ENCODE measurements at places on chromosomes 5 and 9.

- no peak for DNase-seq
Measured at GRCh38 chr5:8749556-8749955, 796.3 kb downstream of the SEMA5A start.

DNA sequence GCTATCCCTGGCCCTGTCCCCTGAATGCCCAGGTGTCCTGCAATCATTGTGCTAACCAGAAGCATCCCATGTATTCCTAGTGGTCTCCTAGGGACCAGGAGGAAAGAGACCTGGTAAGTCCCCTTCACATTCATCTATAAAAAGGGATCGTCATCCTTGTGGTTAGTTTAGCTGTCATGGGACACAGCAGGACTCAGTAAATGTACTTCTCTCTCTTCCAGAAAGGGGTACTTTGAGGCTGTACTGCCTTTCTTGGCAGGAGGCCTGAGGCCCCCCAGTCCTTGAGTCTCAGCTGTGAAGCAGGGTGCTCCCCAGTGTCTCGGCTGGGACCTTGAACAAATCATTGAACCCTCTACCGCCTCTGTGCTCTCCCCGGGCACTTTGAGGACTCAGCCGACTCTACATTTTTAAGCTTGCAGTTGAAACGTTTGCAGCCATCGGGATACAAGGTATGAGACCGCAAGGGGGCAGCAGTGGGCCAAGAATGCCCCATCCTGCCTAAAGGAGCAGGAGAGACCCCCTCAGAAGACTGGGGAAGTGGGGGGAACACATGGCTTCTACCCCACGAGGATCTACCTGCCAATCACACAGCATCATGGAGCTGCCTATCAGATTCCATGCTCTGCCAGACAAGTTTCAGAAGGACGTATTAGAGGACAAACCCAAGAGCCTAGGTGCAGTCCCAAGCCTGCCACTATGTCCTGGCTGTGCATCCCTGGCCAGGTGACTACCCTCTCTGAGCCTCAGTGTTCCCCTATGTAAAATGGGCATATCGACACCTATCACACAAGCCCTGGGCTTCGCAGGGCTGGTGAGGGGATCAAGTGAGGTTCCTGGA lies 2.4 kb upstream of the PHYKPL start:
- no peak for DNase-seq

DNA sequence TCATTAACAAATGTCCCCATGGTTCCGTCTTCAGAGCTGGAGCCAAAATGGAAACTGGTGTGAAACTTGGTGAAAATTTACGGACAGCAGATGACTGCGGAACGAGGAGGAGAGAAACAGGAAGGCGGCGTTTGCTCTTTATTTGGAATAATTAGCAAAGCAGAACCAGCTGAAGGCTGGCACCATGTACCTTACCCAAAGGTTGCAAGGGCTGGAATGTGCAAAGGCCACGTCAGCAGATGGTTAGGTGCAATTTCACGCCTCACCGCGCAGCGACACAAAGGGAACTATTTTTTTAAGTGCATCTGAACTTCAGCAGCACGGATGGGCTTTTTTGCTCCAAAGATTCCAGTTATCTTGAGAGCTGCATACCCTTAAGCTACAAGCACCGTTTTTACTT lies 127.4 kb downstream of the COL23A1 start:
- DNase-seq = no peak

GRCh38 chr5:74655206-74655605 lies 14.7 kb upstream of the ENC1 start:
- DNase-seq = no peak

DNA sequence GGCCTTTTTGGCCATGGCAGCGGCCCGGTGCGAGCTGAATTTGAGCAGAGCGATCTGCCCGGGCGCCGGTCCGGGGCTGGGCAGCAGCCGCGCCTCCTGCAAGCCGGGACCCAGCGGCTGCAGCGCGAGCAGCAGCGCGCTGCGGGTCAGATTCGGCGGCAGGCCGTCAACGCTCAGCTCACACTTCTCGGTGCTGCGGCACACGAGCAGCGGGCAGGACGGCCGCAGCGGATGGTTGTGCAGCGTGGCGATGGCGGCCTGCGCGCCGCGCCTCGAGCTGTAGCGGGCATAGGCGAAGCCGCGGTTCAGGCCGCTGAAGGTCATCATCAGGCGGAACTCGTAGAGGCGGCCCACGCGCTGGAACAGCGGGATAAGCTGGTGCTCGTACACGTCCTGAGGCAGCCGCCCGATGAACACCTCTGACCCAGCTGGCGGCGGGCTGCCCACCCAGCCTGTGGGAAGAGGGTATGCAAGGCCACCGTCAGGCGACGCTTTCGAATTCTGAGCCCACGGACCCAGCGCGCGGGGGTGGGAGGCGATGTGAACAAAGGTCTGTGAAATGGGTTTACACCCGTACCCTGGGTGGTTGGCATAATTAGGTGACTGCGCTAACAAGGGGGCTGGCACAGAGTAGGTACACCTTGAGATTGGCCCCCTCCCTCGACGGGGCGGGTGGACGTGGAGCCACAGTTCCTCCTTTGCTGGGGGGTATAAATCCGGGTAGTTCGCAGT lies 755 bp downstream of the DND1 start:
- DNase-seq = no peak

GRCh38 chr9:69155341-69156030 lies 18.6 kb upstream of the TJP2 start:
- DNase-seq = peak; percentile 16

- no peak for DNase-seq
Measured at GRCh38 chr5:145660897-145661640, 174.1 kb downstream of the PRELID2 start.

DNA sequence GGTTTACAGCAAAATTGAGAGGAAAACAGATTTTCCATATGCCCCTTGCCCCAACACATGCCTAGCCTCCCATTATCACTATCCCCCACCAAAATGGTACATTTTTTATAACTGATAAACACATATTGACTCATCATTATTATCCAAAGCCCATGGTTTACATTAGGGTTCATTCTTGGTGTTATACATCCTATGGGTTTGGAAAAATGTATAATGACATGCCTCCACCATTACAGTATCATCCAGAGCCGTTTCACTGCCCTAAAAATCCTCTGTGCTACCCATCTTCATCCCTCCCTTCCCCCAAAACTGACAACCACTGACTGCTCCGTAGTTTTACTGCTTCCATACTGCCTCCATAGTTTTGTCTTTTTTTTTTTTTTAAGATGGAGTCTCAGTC lies 111.1 kb downstream of the ACTL7B start:
- DNase-seq = no peak

- DNase-seq = no peak
Measured at GRCh38 chr5:44329716-44330115, 59.5 kb downstream of the FGF10 start.

DNA sequence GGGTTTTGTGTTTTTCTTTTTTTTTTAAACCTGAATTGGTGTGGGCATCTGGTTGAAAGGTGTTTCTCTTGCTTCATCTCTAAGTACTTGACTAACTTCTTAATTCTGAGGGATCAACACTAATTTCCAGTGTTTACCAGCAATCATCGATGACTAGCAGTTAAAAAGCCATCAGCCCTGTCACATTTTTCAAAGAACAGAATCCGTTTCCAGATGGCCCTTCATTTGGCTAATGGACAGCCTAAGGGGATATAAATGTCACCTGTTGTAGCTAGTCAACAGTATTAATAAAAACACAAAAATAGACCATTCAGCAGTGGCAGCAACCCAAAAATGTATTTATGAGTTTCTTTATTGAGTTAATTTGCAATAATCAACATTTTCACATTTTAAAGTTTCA lies 1076.5 kb downstream of the MAT2B start:
- DNase-seq = no peak

- DNase-seq = no peak
Measured at GRCh38 chr9:1261879-1262766, 212.0 kb downstream of the DMRT2 start.
